ENCODE measurements at places on chromosomes 7 and 10.

DNA sequence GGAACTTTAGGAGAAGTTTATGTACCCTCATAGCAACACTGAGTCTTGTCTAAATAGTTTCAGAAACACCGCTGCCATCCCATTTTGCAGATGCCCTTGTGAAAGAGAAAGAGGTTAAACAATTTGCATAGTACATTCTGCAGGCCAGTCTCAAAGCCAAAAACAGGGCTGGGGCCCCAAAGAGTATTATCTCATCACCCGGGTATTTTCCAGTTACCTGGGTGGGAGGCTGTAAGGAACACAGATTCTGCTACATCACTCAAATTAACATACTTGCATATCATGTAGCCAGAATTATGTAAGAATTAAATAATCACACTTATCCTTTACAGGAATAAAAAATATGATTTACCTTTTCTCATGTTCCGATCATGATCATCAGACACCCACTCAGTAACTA is 3.1 kb upstream of the FAM171A1 start:
- DNase-seq: no peak

DNA sequence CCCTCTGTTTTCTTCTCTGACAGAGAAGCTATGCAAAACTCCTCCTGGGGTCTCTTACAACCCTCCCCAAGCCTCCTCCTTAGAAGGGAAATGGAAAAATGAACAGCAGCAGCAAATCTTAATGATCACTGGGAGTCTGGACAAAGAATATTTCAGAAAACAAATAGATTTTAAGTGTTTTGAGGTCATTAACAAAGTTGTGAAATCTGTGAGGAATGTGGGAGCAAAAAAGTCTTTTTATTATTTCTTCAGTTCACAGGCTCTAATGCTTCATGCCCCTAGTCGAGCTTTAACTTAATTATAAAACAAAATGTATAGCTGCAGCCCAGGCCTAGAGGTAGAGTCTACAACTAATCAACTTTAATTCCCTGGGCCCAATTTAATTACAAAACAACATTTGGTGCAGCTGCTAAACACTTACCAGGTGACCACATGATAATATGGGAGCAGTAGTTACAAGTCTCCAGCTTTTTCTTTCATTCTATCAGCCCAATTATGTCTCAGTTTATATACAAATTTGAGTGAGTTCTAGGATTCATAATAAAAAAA is 293.2 kb downstream of the THSD7A start:
- DNase-seq: no peak

- no peak for DNase-seq
These were observed 8.8 kb upstream of the ZC3HAV1 start for GRCh38 chr7:139118234-139118804.

- DNase-seq: no peak
These were observed 103.1 kb upstream of the AFAP1L2 start for GRCh38 chr10:114507449-114507848.

DNA sequence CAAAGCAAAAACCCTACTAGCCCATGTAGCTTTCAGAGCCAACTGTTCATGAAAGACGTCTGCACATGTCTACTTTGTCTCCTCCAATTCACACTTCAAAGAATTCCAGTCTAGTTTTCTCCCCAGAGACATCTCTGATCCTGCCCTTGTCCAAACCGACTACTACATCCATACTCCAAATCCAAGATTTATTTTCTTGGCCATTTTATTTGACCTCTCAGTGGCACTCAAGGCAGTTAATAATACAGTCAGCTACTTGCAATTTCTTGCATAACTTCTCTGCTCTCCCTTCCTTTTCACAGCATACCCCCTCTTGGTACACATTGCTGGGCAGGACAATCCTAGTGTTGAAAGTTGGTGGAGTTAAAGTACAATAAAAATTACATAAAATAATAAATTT is 170.9 kb upstream of the INHBA start:
- no peak for DNase-seq

DNA sequence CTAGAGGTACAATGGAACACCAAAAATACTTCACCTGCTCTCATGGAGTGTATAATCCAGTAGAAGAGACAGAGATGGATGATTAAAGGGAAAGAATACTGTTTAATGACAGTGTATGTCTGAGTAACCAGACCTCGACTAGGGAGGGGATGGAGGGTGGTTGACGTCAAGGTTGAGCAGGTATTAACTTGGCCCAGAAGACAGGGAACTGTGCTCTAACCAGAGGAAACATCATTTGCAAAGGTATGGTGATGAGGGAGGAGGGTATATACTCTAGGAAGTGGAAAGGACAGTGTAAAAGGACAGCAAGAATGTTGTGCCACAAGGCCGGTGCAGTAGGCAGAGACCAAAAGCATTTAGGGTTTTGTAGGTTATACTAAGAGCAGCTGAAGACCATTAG is 2.9 kb downstream of the MIOS start:
- DNase-seq: no peak

GRCh38 chr7:78195281-78195680 is 396.7 kb downstream of the PHTF2 start:
- no peak for DNase-seq

DNA sequence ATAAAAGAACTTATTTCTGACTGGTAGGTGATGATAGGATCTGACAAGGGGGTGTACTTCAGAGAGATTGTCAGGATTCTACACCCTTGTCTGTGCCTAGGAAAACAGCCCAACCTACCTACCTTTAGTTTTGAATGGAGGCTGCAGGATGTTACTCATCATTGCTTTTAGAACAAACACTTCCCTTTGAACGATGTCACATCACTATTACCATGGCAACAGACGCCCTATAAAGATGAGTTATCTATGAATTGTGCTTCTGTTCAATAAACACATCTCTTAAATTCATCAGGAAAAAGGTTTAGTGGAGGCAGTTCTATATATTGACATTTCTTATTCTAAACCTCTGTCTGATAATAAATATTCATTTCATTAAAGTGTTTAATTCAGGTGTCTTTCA is 362.4 kb downstream of the CNTNAP2 start:
- DNase-seq: no peak

DNA sequence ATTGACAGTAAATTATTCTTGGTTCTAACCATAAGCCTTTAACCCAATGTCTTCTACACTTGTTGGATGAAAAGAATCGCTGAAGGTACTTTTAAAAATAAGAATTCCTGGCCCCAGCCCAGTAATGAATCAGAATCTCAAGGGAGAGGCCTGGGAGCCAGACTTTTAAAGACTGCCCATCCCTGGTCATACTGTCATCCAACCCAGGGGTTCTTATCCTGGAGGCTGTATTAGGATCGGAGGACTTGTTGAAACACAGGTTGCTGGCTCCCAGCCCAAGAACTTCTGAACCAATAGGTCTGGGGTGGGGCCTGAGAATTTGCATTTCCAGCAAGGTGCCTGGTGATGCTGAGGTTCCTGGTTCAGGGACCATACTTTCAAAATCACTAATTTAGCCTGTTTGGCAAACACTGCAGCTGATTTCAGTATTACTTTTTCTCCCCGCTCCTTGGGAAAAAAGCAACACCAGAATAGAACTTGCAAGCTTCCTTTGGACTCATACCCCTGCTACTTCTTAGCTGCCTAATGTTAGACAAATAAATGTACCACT is 79.5 kb upstream of the FAM133B start:
- DNase-seq: no peak

DNA sequence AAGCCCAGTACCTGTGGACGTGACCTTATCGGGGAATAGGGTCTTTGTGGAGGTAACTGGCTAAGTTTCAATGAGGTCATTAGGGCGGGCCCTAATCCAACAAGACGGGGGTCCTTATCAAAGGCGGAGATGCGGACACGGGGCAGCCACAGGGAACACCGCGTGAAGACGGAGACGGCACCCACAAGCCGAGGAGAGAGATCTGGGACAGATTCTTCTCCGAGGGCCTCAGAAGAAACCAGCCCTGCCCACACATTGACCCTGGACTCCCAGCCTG is 516.9 kb downstream of the DNAJB6 start:
- no peak for DNase-seq

GRCh38 chr10:76444034-76444800 is 1012.8 kb downstream of the LRMDA start:
- DNase-seq: no peak

DNA sequence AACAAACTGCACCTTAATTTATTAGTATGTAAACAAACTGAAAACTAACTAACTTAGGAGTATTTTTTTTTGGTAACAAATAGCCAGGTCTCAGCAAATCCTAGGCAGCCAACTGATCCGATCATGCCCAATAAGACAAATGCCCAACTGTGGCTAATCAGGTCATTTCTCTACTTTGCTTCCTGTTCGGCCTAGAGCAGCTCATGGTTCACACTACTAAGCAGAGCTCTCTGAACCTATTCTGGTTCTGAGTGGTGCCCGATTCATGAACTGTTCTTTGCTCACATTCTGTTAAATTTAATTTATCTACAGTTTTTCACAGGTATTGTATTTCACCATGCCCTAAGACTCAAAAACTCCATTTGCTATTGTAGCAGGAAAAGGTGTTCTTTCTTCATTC is 55.1 kb downstream of the CCDC3 start:
- no peak for DNase-seq

GRCh38 chr10:97713339-97713825 is at the start of gene MARVELD1:
Gene MARVELD1, plus strand, starts transcription at chr10:97713730. Its CDS starts 147 bp downstream, at chr10:97713877.
- no peak for DNase-seq

GRCh38 chr10:63587191-63587590 is 66.0 kb downstream of the REEP3 start:
- no peak for DNase-seq
